ENCODE measurements at places on chromosomes 3 and 15.

- DNase-seq: peak; percentile 51
These were observed 47.9 kb upstream of the ITGA11 start for GRCh38 chr15:68479870-68480269.

DNA sequence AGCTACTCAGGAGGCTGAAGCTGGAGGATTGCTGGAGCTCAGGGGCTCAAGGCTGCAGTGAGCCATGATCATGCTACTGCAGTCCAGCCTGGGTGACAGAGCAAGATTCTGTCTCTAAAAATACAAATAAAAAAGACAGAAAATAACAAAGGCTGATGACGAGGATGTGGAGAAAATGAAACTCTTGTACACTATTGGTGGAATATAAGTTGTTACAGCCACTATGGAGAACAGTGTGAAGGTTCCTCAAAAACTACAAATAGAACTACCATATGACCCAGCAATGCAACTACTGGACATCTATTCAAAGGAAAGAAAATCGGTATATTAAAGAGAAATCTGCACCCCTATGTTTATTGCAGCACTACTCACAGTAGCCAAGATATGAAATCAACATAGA is 526.7 kb upstream of the NAALADL2 start:
- no peak for DNase-seq

- no peak for DNase-seq
These were observed 16.8 kb downstream of the FGF7 start for GRCh38 chr15:49439678-49440395.

- DNase-seq: no peak
These were observed 598.2 kb downstream of the NAALADL2 start for GRCh38 chr3:175457301-175457700.

- DNase-seq: peak; percentile 84
These were observed 1.8 kb upstream of the LARP6 start for GRCh38 chr15:70855764-70856163.

DNA sequence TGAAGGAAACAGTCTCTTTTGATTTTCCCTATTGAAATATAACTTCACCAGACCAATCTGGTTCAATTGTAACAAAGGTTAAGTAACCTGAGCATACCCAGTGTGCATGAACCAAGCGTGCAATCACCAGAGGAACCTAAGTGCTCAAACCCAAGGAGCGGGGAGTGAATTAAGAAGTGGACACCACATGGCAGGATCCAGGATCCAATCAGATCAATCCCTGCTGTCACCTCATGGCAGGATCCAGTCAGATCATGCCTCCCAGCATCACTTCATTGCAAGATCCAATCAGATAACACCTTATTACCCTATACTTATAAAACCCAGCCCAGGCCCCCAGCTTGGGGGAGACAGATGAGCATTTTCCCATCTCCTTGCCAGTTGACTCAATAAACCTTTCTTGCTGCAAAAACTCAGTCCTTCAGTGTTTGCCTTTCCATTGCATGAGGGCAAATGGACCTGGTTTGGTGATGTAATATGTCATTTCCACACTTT is 38.9 kb upstream of the RNU6-1 start:
- peak; percentile 62 for DNase-seq

DNA sequence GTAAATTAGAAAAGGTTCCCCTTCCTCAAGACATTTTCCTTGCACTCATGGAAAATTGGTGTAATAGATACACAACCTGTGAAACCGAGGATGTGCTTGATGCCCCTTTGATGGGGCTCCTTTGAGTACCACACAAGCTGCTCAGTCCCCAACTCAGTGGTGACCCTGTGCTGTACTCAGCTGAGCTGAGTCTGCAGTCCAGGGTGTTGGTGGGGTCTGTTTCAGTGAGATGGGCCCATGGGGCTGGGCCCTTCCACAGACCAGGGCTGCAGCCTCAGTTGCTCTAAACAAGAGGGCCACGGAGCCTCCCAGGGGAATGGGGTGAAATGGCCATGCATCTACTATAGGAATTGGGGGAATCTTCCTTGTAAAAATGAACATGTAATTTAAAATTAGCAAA is 39.3 kb downstream of the KY start:
- no peak for DNase-seq

DNA sequence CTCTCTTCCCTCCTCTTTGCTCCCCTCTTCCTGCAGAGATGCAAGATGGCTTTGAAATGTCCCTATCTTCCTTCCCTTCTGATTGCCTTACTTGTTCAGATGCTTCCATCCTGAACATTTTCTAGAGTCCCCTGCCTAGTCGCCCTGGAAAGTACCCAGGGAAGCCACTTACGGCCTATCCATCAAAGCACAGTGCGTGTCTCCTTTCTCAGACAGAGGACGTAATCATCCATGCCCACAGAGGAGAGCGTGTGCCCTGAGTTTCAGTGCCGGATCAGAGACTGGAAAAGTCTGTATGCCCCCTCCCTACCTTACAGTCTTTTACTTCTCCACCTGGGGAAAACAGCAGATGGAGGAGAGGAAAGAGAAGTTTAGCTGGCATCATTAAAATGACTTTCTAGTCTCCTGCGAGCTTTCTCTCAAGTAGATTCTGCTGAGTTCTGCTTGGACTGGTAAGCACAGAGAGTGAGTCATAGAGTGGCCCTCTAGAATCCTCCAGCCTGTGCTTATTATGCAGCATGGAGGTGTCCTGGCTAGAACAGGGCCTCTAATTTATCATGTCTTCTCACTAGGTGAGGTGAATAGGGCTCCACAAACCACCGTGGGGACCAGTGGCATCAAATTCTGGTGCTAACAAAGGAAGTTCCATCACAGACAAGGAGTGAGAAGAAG is 114.6 kb downstream of the SLCO3A1 start:
- no peak for DNase-seq

DNA sequence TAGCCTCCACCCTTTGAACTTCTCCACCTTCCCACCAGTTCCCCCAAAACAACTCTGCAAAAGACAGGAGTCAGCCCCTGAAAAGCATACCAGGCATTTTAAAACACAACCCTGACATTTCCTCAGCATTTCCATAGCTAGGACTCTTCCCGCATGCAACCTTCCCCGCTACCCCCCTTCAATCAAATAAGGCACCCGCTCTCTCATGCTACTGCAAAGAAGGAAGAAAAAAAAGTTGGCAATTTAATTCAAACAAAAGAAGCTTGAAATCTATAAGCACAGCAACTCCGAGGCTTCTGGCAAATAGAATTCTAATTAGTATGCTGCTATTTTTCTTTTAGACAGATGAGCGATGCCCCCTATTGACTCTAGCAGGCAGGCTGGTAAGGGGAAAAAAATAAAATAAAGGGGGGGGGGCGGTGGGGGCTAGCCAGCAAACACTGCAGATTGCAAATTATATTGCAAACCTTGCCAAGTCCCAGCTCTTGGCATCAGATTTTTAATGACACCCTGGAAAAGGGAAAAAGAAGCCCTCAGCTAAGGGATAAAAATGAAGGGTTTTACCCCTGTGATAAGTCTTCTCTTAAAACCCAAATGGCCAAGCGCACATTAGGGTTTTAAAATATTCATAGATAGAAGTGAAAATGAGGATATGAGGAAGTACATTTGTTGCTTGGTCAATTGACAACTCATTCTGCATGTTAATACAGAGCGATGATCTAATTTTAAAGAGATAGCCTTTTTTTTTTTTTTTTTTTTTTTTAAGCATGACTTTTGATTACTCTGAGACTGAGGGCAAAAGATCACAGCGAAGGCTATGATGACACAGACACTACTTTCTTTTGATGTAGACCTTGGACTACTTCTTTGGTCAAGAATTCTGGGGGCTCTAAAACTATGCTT is 255.2 kb downstream of the NR2F2 start:
- peak; percentile 9 for DNase-seq

DNA sequence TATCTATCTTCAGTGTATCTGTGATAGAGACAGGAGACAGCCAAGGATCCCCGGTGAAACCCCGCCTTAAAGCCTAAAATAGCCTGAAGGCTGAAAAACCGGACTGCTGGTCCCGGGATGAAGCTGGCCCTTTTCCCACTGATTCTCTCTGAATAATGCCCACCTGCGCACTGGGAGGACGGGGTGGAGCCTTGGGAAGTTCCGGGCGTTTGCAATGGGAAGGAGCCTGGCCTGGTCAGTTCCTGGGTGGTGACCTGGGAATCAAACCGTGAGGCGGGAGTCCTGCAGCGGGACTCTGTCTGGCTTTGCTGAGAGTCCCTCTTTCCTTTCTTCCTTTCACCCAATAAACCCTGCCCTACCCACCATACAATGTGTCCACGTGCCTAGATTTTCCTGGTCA is 157.9 kb downstream of the C3orf38 start:
- no peak for DNase-seq

DNA sequence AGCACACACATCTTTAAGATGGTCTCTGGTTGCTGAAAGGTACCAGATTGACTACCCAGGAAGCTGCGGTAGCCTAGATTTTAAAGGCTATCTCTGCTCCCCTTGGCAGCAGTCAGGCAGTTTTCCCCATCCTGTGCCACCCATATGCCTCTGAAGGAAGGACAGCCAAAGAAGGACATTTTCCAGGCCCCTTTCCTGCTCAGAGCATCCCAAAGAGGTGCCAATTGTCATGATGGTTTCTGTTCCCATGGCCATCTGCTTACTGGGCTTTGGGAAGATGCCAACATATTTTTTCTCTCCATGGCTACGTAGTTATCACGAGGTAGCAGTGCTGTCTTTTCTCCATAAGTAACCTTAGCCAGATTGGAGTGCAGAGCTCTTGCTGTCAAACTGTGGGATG is 39.7 kb downstream of the UNC13C start:
- no peak for DNase-seq

GRCh38 chr3:184261270-184261853 is at the start of gene CAMK2N2:
Gene CAMK2N2, minus strand, starts transcription at chr3:184261553. Its CDS starts 268 bp downstream, at chr3:184261285.
- DNase-seq: peak; percentile 98

DNA sequence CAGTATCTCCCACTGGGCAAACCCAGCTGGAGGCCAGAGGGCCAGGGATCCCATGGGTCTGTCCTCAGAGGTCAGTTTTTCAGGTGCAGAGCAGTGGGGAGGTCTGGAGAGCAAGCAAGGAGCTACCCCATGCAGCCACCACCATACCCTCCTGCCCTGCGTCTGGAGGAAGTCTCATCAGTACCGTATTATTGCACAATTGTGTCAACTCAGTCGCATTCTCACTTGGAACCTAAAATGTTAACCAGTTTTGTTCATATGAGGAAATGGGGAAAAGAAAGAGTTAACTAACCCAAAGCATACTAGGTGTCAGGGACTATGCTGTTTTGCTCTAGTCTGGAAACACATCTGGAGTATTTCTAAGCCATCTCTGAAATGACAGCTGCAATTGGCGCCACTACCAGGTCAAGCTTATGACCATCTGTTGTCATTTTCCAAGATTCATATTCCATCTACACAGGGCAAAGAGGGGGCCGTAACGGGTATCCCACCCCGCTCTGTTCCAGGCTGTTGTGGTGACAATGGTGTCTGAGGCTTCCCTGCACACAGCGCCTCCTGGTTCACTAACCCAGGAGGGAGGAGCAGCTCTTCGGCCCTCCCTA is 16.9 kb upstream of the APBA2 start:
- DNase-seq: no peak

GRCh38 chr3:125186261-125186787 is 26.2 kb downstream of the SLC12A8 start:
- peak; percentile 77 for DNase-seq

GRCh38 chr3:152786977-152787681 is 47.8 kb upstream of the P2RY1 start:
- no peak for DNase-seq

GRCh38 chr3:41682382-41682781 is 279.5 kb downstream of the ULK4 start:
- DNase-seq: no peak

DNA sequence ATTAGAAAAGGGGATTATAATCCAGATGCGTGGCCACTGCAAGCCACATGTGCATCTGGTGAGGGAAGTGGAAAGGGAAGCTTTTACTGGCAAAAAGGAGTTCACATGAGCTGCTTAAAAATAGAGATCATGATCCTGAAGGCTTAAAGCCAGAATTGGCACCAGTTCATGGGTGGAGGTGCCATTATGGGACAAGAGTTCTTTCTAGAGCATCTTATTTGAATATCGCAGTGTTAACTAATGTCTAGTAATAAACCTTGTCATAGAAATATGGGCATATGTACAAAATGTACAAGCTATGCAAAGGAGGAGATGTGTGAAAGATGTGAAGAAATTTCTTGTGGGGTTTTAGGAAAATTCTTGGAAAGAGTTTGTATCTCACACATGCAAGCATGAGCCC is 178.4 kb upstream of the CBLB start:
- DNase-seq: no peak

DNA sequence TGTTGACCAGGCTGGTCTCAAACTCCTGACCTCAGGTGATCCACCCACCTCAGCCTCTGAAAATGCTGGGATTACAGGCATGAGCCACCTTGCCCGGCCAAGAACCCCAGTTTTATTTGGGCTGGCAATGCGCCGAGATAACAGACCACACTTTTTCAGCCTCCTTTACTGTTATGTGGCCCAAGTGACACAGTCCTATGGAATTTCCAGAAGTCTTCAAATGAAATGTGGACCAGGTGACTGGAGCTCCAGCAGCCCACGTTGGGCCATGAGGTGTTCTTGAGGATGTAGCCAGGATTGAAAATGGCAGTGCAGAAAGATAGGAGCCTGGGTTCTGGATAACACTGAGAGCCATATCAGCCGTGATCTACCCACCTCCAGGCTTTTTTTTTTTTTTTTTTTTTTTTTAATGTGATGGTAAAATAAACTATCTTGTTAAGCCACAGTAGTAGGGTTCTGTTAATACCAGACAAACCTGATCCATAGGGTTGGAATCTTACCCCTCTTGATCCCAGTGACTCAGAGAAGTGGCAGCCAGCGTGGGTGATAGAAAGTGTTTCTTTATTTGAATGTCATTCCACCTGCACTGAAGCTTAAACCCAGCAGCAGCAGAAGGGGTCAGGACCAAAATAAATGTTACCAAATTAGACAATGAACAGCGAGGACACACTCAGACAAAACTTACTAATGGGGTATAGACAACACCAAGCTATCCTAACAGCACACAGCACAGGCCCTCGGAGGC is 55.6 kb downstream of the LHFPL4 start:
- peak; percentile 86 for DNase-seq

- DNase-seq: no peak
These were observed 188.3 kb upstream of the CTDSPL start for GRCh38 chr3:37673401-37673800.

DNA sequence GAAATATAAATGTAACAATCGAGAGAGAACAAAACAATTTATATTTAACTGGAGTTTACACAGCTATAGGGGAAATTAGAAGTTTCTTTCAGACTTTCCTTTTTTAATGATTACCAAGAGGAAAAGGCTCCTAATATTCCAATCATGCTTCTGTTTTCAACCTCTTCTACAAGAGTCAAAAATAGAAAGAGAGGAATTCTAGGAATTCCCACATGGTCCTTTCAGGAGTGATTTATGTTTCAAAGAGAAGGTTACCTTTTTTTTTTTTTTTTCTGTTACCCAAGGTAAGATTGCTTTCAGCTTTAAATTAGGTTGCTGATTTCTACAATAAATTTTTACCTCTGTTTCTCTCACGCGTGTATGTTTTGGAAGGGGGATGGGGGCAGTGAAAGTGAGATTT is 355.3 kb upstream of the DCBLD2 start:
- no peak for DNase-seq
